MM.1S (cell line): ENCODE measurements at places on chromosomes 1 and 21.

- DNase-seq: no peak
These were observed 44.1 kb upstream of the DNAJC6 start for GRCh38 chr1:65265296-65265650.

GRCh38 chr1:157944663-157945280 is 48.7 kb upstream of the KIRREL1 start:
- peak; percentile 37 for DNase-seq

DNA sequence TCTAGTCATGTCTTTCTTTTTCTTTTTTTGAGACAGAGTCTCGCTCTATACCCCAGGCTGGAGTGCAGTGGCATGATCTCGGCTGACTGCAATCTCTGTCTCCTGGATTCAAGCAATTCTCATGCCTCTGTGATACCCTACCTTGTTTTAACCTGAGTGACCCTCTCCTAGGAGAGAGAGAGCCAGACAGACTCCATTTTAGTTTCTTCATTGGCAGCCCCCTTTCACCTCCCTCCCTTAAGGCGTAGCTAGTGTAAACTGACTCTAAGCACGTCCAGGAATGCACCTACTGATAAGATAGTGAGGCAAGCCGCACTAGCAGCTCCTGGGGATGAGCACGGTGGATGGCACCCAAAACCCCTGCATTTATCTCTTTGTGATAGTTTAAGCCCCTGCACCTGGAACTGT is 5.2 kb upstream of the PKNOX1 start:
- no peak for DNase-seq

DNA sequence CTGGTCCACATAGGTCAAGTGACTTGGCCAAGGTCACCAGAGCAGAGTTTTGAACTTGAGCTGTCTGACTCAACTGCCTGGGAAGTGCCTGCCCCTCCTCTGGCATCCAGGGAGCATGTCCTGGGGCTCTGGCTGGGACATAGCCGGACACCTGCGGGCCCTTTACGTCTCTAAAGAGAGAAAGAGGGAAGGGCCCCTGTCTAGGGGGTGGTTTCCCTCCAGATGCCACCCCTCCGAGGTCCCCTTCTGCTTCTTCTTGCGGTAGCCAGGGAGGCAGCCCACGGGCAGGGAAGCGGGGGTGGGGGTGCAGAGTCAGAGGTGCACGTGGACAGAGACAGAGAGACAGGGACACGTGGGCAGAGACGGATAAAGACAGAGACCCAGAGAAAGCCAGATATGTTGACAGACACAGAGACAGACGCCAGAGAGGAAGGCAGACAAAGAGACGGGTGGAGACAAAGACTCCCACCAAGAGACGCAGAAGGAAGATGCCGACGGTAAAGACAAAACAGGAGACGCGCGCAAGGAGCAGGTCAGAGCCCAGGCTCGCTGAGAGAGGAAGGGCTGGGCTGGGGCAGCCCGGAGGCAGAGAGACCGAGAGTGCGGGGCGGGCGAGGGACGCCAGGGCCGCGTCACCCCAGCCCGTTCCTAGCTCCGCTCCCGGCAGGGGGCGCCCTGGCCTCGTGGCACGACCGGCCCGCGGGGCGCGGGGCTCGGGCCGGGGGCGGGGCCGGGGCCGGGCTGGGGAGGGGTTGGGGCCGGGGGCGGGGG is 458 bp upstream of the ALPL start:
- peak; percentile 51 for DNase-seq

DNA sequence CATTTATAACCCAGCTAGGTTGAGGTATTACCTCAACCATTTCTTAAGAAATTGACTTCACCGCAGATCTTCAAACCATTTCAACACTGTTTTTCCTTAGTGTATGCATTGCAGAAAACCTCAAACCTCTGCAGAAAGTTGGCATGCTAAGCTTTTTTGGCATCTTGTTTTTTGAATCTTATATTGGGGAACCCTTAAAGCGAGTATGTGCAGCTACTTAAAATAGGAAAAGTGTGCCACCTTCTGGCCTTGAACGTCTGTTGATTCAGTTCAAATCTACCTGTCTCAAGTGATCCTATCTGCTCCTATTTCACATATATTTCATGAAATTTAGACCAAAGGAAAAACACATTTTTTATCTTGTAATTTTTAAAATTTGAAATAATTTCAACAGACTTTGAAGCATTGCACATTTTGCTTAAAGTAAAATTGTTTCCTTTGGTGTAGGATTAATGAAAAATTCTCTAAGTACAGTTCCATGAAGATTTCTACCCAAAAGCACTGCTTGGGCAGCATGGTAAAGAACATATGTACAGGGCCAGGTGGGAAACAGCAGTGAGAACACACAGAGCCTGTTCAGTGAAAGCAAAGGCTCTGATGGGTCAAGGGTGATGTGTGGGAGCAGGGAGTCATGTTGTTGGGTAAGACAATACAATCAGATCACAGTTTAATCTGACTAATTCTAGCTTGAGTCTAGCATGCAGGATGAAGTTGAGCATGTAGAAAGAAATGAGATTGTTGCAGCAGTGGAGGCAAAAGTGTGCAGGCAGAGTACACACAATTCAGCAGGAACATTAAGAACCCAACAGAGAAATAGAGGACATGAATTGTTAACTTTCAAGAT is 17.2 kb downstream of the HENMT1 start:
- peak; percentile 53 for DNase-seq

DNA sequence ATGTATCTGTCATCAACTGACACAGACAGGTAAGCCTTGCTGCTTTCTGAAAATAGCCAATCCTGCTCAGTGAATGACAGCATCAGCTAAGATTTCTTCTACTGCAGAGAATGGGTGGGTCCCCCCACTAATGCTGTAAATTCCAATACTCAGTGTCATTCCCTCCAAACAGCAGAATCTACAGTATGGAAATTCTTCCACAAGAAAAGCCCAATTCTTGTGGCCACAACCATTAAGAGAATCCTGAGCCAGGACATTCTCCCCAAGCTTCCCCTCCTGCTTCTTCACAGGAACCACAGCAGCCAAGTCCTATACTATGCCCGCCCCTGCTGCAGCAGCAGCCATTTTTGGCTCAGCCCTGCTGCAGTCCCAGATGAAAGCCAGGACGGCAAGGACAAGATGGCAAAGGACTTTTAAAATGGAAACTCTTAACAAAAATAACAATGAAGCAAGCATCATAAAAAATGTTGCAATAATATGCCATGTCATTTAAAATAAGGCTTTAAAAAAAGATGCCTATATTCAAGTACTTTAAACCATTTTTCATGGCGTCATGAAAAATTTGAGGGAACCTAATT is 26.8 kb downstream of the EIF4G3 start:
- no peak for DNase-seq
